CD8-positive, alpha-beta memory T cell (primary cell): ENCODE measurements at places on chromosomes 2 and 18.

- DNase-seq = no peak
Observed at GRCh38 chr2:227415538-227416424, 28.0 kb upstream of the SCYGR1 start.

- no peak for DNase-seq
Observed at GRCh38 chr2:138276339-138276738, 225.2 kb upstream of the SPOPL start.

DNA sequence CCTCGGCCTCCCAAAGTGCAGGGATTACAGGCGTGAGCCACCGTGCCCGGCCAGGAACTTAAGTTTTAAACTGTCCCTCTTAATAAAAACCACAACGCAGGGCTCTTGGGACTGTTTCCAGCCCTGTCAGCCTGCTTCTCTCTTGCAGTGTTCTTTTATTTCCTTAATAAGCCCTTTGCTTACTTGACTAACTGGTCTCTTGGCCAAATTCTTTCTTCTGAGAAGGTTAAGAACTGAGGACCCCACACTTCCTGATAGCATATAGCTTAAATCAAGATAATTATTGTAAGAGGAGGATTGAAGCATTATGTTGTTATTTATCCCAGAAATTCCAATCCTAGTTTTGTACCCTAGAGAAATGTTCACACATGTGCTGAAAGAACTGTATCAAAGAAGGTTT is 128.2 kb upstream of the UXS1 start:
- DNase-seq = no peak

DNA sequence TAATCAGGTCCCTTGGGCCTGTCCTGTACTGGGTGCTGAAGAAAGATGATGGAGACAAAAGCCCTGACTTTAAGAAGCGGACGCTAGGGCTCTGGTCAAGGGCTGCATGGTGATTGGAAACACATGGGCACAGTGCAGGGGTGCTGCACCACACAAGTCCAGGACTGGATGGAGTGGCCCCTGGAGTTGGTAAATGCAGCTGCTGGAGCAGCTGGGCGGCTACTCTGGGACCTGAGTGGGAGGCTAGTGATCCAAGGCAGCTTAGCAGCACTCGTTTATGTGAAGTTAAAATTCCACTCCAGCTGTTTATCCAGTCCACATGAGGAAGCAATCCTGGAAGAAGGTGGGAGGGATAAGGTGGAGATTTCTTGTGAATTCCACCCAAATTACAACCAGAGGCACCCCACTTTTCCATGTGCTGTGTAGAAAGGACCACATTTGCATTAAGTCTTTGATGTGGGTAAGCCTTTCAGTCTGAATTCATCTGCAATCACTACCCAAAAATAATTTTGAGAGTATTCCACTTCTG is 24.9 kb downstream of the MERTK start:
- DNase-seq = no peak

- DNase-seq = no peak
Observed at GRCh38 chr18:59540346-59540745, 156.9 kb downstream of the CCBE1 start.

DNA sequence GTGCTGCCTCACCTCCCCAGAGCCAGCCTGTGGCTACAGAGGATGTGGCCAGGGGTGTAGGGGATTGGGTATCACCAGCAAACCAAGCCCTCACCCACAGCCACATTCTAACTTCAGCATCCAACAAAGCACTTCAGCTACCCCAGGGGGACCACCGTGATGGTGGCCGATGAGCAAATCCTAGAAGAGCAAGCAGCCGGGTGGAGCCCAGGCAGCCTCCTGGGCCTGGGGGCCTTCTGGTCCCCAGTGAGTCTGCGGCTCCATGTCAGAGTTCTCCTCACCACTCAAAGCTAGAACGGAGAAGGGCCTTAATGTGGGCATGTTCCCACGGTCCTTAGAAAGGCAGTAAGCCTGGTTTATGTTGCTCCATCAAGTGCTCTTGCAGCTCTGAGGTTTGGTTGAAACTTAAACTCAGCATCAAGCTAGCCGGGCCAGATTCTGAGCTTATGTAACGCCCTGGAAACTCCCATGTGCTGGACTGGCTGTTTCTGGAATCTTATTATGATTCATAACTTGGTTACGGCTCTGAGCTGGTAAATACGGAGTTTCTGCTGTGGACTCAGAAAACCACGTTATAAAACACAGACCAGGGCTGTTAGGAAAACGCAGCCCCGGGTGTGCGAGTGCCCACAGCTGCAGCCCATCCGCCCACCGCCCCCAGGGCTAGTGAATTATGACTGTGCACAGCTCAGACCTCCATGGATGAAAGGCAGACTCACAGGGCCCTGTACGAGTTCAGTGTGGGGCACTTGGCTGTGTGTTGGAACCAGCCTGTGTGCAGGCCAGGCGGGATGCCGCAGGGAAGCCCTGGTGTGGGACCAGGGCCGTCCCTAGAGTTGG is 99.8 kb downstream of the SEPTIN10 start:
- DNase-seq = no peak

DNA sequence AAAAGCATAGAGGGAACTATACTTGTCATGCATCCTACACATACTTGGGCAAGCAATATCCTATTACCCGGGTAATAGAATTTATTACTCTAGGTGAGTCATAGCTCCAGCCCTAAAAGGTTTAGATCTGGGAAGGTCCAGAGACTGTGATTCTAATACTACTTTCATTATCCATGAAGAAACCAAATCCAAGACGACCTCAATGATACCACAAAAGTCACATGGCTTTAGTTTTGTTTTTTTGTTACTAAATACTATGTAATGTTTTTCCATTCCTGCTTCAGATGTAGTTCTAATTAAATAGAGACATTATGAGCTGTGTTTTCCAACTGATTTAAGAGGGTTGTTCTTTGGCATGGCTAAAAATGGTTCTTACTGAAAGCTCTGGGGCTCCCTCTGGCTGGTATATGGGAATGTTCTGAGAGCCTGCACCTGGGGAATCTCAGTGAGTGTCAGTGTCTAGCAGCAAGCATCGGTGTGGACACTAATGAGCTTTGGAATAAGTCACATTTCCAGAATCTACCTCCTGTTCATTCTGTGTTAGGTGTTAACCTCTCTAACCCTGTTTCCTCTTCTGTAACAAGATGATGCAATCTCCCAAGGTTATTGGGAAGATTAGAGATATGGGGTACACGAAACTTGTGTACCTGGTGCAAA is 20.5 kb upstream of the IL1RL2 start:
- DNase-seq = no peak

DNA sequence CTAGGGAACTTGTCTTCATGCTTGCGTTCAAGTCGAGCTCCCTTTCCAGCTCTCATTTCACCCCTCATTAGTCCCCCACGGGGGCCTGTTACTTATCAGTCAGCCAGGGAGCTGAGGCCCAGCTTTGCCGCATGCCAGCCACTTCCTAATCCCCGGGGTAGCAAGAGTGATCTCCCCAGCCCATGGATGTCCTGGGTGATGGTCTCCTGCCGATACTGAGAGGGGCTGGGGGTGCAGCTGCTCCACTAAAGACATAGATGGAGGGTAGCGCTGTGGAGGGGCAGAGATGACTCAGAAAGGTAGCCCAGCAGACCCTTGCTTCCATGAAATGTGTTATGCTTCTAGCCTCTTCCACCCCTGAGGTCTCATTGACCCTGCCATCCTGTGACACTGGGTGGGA is 314.0 kb upstream of the EPAS1 start:
- no peak for DNase-seq

DNA sequence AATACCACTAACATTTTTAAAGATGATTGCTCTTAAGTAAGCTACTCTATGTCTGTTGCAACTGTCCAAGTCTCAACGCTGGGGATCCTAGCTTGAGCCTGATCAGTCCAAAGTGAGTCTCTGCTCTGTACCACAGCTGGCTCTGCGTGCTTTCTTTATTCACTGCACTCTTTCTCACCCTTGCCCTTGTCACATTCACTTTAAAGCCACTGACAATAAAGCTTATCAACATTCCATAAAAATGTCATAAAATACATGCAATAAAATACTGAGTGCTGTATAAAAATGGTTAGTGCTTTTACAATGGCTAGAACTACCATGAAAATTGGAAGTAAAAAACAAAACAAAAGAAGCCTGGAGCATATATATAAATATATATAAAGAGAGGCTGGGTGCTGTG is 45.5 kb upstream of the LRRTM4 start:
- no peak for DNase-seq

GRCh38 chr2:138319616-138320015 is 182.0 kb upstream of the SPOPL start:
- DNase-seq = no peak

GRCh38 chr2:127932199-127932876 is 46.6 kb upstream of the AMMECR1L start:
- no peak for DNase-seq

DNA sequence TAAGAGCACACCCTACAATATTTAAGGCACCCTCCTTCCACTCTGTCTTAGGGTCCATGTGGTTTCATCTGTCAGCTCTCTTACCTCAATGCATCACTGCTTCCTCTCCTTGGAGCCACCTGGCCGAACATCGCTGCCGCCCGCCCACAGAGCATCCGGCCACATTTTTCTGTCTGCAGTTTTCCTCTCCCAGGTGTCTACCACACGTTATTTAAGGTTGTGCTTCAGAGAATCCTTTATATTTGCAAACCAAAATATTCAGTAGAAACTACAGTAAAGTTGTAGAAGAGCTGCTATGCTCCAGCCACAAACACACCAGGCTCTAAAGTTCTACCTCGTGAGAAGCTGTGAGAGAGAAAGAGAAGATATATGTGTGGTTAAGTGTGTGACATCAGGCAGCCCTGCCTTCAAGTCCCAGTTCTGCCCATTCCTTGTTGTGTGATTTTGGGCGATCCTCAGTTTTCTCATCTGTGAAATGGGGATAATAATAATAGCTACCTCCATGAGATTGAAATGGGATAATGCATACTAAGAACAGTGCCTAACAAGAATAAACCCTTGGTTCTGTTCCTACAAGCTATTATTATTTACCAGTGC is 4.9 kb upstream of the STK17B start:
- DNase-seq = peak; percentile 81
